ENCODE measurements at places on chromosomes 2 and 18.

DNA sequence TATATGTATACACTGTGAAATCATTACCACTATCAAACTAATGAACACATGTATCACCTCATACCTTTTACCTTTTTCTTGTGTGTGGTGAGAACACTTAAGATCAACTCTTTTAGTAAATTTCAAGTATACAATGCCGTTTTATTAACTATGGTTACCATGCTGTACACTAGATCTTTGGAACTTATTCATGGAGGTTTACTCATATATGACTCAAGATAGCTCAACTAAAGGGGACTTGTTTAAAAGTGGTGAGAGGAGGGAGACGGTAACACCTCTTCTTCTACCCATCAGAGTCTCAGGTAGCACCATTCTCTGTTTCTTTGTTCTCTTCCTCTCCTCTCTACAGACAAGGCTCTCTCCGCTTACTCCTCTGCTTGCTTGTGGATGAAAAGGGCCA is 36.1 kb upstream of the TMEM178A start:
- DNase-seq = no peak

DNA sequence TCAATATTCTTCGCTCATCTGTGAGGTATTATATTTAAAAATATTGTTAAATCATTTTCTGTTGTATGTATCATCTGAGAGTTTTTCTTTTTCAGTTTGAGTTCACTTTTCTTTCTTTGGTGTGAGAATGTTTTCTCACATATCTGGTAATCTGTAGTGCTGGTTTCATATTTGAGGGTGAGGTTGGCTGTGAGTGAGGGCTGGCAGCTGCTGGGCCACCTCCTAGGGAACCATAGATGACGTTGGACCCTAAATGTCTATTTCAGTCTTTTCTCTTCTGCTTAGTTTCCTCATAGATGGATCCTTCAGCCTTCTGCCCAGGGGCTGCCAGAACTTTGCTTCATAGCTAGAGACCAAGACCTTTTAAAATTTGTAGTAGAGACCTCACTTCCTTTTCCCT is 33.5 kb downstream of the MGAT5 start:
- no peak for DNase-seq

- DNase-seq = no peak
Observed at GRCh38 chr2:227799202-227799601, 14.4 kb upstream of the CCL20 start.

DNA sequence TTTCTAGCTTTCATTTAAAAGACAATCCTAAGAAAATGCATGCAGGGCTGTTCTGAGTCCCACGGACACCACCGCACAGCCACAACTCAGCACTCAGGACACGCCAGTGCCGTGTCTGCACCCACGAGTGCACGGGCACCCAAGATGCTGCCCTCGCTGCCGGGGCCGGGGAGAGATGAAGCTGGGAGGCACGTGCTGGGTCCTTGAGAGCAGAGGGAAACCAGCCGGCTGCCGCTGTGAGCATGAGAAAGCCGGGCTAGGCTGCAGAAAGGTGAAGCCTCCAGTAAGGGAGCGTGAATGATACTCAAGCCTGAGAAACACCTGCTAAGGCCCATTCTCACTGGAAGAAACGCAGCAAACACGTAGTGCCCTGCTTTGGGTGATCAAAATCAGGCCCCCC is 4.8 kb downstream of the COPS9 start:
- DNase-seq = no peak

GRCh38 chr18:73461780-73462059 is 593.9 kb upstream of the NETO1 start:
- DNase-seq = no peak

GRCh38 chr2:88254437-88255091 is 84.4 kb downstream of the THNSL2 start:
- DNase-seq = no peak

DNA sequence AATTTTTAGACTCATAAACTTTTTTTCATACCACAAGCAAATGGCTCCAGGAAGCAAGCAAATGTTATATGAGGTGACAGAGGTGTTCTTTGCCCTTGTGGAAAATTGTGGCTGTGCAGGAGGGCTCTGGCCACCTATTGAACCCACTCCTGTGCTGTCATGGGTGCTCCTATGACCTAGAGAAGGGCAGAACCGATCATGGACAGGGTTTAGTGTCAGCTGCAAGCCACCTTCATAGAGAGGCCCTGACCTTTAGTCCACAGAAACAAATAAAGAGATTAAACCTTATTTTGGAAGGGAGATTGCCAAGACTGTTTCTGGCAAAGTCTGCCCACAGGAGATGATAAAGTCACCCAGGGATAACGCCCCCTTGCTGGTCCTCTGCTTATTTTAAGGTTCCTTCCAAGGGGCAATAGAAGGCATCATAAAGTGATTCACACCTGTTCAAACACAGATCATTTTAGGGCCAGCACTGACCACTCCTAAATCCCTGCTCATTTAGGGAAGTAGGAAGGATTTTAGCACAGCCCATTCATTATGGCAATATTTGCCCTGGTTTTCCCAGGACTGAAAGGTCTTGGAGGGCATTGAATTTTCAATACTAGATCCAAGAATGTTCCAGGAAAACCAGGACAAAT is 26.1 kb upstream of the STAT4 start:
- no peak for DNase-seq

GRCh38 chr18:57538614-57539013 is 47.9 kb downstream of the FECH start:
- DNase-seq = no peak

DNA sequence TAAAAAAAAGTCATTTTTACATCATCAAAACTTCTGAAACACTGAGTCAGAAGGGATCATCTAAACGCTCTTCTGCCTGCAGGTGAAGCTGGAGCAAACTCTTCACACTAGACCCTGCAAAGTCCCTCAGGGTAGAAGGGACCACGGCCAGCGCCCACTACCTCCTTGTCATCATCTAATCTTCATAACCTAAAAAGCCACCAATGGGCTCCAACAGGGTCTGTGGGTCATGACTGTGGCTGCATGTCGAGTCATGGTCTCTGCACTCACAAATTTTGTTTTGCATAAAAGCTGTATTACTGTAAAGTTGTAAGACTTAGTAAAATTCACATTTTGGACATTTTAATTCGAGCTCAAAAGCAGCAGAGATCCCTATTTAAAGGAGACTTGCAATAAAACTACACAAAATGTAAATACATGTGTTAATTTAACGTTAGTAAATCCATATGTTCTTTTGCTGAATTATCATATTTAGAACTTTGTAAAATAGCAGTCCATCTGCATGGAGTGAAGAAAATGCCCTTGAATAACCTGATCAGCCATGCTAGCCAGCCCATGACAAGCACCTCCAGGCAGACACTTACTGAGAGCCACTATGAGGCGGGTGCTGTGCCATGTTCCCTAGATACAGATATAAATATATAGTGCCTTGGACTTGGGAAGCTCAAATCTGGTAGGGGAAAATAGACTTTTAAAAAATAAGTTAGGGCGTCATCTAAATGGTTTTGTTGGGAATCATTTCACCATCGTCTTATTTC is 437.2 kb upstream of the LYPD1 start:
- DNase-seq = no peak
